ENCODE measurements at places on chromosomes 6 and 20. TPM values are rescaled to one million over a fixed set of nuclear protein-coding genes. Genes with fewer than 3 reads are reported as not detected.

The RSPO3 gene
- total RNA-seq, result 44.1 TPM

The ZC2HC1B gene
- 0.31 TPM for total RNA-seq

The IL17A gene
- total RNA-seq, result not detected

The IP6K3 gene
- not detected for total RNA-seq

The GPX5 gene
- not detected for total RNA-seq

The PARD6B gene
- total RNA-seq, result 17.5 TPM

The DEF6 gene
- total RNA-seq, result 0.47 TPM

The ADGRG6 gene
- 28.2 TPM for total RNA-seq

The OR11A1 gene
- total RNA-seq, result not detected

The OVOL2 gene
- total RNA-seq, result 0.62 TPM

The RAB44 gene
- not detected for total RNA-seq

The PRR18 gene
- total RNA-seq, result 0.47 TPM

The UBD gene
- total RNA-seq, result 0.47 TPM

The GLP1R gene
- not detected for total RNA-seq

The SIRPB1 gene
- total RNA-seq, result 0.47 TPM
